ENCODE measurements at places on chromosomes 11 and 22. TPM values are rescaled to one million over a fixed set of nuclear protein-coding genes. Genes with fewer than 3 reads are reported as not detected.
A peak's percentile ranks its signal among the peaks of the same experiment; 100 is the strongest.

GRCh38 chr11:911031-911889 lies 650 bp upstream of the CHID1 start:
- peak; percentile 76 for DNase-seq

GRCh38 chr11:20631519-20632168 lies 32.2 kb downstream of the SLC6A5 start:
- DNase-seq = no peak

- DNase-seq = no peak
Observed at GRCh38 chr22:20811971-20812660, 38.2 kb downstream of the SERPIND1 start.

GRCh38 chr22:21030621-21031544 lies 1.5 kb downstream of the SLC7A4 start:
- no peak for DNase-seq

- DNase-seq = no peak
Observed at GRCh38 chr22:38106814-38107578, 3.5 kb downstream of the BAIAP2L2 start.

GRCh38 chr11:1336836-1337646 lies 27.6 kb upstream of the TOLLIP start:
- no peak for DNase-seq

GRCh38 chr11:114261791-114262190 lies 34.4 kb upstream of the NNMT start:
- DNase-seq = no peak

GRCh38 chr11:77054084-77054483 lies 12.7 kb upstream of the CAPN5 start:
- no peak for DNase-seq

DNA sequence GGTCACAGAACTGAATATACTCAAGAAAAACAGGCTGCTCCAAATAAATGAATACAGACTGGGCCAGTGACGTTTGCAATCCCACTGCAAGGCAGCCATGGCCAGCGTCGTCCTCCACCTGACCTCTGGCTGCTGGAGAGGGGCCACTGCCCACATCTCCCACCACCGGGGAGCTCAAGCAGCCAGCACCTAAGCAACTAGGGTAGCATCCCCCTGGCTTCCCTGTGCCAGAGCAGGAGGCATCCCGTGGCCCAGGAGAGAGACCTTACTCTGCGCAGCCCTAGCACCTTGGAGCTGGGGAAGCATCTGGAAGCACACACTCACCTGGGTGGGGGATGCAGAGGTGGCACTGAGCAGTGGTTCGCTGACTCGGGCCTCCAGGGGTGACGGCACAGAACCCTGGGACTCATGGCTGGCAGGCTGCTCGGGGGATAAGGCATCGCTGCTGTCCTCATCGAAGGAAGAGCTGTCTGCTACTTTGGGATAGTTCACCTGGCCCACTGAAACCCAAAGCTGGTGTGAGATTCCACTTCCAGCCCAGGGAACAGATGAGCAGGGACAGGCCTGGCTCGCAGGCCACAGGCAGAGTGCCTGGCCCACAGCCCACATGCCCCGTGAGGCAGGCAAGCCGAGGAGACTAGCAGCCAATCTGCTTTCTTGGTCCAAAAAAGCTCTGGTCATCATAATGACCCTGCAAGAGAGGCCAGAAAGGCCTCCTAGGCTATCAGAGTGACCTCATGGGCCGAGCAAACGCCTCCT lies 53.7 kb downstream of the SGSM3 start:
- DNase-seq = no peak

DNA sequence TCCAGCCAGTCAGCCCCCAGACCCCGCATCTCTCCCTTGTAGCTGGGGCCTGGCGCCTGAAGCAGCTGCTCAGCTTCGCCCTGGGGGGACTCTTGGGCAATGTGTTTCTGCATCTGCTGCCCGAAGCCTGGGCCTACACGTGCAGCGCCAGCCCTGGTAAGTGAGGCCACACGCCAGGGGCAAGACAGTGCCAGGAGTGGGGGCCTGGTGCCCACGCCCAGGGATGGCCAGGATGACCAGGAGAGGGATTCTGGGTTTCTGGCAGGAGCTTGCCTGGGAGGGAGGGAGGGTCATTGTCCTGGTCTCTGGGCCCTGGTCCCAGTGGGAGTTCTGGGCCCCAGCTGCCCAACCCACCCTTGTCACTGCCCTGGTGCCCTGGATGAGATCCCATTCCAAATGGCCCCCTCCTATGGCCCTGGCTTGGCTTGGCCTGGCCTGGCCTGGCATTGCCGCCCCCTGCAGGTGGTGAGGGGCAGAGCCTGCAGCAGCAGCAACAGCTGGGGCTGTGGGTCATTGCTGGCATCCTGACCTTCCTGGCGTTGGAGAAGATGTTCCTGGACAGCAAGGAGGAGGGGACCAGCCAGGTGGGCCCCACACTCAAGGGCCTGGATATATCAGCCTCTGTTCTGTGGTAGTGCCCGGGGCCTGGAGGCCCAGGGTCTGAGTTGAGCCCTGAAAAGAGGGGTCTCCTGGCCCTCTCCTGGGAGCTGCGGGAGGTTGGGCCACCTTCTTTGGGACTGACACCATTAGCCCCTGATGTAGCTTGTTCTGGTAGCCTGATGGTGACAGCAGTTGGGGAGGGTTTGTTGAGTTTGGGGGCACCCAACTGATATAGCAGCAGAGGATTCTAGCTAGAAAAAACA lies 3.7 kb downstream of the SLC39A13 start:
- peak; percentile 80 for DNase-seq

DNA sequence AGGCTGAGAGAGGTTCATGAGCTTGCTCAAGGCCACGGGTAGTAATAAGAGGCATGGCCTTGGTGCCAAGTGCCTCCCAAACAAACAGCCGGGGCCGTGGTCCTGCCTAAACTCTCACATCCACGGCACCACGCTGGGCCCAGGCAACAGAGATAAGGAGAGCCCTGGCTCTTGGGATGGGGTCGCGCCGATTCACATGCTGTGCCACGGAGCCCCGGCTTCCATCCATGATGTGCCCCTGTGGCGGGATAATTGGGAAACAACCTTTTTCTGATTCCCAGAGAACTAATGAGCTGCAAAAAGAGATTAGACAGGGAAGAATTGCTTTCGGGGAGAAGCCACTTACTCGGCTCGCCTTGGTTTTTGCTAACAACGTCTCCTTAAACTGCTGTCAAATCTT lies 22.0 kb downstream of the TP53AIP1 start:
- no peak for DNase-seq

GRCh38 chr11:64285885-64286800 lies 495 bp downstream of the GPR137 start:
- DNase-seq = peak; percentile 72

GRCh38 chr11:31844351-31844750 lies 33.2 kb upstream of the PAX6 start:
- no peak for DNase-seq

DNA sequence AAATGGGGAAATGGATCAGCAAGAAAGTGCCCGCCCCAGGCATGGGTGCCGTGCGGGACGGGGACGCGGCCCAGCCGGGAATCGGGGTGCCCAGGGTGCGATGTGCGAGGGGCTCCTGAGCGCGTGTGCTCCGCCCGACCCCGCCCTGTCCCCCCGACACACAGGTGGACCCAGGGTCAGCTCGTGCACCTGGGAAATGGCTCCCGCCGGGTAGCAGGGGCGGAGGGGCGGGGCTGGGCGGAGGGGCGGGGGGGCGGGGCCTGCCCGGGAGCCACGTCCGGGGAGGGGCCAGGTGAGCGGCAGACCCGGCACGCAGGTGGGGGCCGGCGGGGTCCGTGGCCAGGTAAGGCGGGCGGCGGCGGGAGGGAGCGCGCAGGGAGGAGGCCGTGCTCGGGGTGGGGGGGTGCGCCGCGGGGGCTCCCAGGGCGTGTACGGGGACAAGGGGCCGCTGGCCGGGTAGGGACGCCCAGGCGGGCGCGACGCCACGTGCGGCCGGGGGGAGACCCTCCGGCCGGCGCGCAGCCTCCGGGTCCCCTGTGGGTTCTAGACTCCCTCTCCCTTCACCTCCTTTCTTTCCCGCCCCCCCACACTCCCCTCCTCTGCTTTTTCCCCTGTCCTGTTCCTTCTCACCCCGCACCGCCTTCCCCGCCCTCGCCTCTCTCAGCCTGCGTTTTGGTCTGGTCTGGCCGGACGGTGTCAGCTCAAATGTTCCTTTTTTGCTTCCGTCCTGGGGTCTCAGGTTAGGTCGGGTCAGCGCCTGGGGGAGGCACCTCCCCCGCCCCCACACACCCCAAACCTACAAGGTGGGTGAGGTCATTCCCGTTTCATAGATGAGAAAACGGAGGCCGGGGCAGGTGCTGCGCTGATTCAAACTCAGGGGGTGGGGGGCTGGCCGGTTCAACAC lies at the start of gene ARHGAP8:
Gene ARHGAP8, plus strand, starts transcription at position 291 of the 904 bp plus-strand sequence. CDS start 33,953 bp downstream, outside the sequence.
- no peak for DNase-seq

DNA sequence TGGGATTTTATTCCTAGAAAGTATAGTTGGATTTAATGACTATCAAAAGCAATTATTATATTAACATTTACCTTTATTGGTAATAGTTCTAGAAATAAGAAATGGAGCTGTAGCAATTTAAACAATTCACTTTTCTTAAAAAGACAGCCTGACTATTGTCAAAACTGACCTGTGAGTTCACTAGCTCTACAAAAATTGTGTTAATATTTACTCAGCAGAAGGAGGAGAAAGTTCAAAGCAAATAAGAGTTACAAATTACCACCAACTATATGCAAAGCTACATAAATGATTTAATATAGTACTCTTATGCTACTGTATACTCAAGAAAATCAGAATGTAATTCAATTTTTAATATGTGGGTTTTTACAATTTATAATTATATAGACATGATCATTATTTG lies 310.0 kb downstream of the DCDC1 start:
- no peak for DNase-seq

DNA sequence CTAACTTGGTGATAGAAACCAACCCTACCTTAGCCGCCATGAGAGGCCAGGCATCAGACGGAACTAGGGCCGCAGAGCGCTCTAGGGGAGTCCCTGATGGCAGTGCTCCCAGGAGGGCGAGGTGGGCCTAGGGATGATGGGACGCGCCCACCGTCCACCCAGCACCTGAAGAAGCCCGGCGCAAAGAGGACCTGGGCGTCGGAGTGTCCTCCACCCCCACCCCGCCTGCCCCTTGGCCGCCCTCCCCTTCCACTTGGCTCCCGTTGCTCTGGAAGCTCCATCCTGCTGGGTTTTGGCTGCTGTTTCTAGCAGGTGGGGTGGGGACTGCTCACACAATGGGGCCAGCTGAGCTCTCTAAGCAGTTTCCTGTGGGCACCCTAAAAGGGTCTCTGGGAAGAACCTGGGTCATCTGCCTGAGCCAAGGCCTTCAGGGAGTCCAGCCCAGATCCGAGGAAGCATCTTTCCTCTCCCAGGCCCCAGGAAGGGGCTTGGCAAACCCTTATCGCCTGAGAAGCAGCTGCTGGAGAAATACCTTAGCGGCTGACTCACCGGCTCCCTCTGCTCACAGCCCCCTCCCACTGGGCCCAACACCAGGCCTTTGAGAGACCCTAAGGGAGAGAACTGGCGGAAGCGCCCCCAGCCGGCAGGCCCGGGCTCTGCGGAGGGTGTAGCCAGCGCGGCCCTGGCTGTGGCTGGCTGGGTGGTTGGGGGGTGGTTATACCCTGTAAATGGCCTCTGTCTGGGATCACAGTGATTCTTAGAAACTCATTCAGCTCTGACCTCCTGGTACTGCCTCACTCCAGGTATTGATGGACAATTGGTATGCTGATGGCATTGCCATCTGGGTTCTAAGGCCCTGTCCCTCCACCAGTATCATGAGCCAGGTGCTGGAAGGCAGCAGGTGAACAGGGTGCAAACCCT lies 19.3 kb downstream of the CREB3L1 start:
- no peak for DNase-seq

DNA sequence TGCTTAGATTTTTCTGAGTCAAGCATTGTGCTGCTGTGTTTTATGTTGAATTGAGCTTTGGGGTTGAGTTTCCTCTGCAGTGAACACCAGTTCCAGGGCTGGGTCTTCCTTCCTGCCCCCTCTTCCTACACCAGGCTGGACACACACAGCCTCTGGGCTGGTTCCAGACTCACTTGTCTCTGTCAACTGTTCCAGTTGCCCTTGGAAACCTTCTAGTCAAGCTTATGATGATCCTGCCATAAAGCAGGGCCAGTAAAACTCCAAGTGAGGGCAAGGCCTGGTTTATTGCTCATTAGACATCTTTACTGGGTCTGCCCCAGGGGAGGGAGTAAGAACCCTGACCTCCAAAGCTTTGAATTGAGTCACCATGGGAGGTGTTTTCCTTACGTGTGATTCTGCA lies 61.1 kb downstream of the KIAA1671 start:
- no peak for DNase-seq

PHETA2 gene
- not detected for total RNA-seq

PGA5 gene
- not detected for total RNA-seq

KCNJ1 gene
- total RNA-seq = not detected

CLCF1 gene
- 6.4 TPM for total RNA-seq

DEAF1 gene
- total RNA-seq = 35.9 TPM

All from Karpas-422 (cell line).